ENCODE measurements at places on chromosomes 12 and 14.

- no peak for DNase-seq
Measured at GRCh38 chr14:81311778-81312177, 88.3 kb downstream of the STON2 start.

DNA sequence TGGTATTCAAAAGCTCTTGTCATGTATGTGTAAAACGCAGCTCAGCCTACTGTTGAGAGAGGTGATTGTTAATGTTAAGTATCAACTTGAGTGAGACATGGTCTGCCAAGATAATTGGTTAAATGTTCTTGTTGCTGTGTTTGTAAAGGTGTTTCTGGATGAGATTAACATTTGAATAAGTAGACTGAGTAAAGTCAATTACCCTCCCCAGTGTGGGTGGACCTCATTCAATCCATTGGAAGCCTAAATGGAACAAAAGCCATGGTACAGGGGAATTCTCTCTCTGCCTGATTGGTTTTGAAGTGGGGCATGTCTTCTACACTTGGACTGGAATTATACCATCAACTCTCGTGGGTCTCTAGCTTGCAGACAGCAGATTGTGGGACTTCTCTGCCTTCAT lies 63.8 kb upstream of the RERGL start:
- DNase-seq = no peak

- peak; percentile 57 for DNase-seq
Measured at GRCh38 chr12:100185361-100185894, 15.2 kb upstream of the ACTR6 start.

- no peak for DNase-seq
Measured at GRCh38 chr12:11825278-11825677, 175.8 kb downstream of the ETV6 start.

DNA sequence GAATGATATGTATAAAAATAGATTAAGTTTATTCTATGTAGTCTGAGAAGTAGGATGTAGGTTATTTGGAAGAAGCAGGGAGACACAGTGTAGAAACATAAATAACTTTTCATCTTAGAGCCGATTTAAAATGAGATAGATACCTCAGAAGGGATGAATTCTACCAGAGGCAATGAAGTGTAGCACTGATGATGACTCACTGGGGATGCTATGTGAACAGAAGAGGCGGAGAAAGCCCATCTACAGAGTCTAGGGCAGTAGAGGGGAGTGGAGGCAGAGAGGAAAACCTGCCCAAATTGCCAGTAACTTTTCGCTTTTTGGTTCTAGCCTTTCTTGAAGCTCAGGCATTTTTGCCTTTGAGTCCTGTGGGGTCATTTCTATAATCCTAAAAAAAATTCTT lies 451.8 kb downstream of the ATP23 start:
- DNase-seq = no peak

DNA sequence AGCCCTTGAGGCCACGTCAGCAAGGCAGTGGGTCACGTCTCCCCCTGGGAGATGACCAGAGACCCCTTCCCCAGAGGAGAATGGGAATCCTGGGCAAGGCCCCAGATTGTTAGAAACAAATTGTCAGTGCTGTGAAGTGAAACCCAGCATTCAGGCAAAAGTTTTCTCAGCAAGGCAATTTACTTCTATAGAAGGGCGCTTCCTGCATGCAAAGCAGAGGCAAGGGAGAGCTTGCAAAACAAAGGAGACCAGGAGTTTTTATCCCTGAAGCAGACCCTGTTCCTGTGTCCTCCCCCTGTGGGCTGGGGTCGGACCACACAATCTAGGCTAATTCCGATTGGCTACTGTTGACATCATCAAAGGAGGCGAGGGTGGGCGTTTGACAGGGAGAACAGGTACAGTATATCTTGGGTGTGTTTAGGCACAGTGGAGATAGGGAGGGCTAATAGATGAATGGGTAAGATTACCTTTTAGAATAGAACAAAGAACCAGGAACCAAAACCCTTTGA lies 114.2 kb downstream of the RIN3 start:
- no peak for DNase-seq

DNA sequence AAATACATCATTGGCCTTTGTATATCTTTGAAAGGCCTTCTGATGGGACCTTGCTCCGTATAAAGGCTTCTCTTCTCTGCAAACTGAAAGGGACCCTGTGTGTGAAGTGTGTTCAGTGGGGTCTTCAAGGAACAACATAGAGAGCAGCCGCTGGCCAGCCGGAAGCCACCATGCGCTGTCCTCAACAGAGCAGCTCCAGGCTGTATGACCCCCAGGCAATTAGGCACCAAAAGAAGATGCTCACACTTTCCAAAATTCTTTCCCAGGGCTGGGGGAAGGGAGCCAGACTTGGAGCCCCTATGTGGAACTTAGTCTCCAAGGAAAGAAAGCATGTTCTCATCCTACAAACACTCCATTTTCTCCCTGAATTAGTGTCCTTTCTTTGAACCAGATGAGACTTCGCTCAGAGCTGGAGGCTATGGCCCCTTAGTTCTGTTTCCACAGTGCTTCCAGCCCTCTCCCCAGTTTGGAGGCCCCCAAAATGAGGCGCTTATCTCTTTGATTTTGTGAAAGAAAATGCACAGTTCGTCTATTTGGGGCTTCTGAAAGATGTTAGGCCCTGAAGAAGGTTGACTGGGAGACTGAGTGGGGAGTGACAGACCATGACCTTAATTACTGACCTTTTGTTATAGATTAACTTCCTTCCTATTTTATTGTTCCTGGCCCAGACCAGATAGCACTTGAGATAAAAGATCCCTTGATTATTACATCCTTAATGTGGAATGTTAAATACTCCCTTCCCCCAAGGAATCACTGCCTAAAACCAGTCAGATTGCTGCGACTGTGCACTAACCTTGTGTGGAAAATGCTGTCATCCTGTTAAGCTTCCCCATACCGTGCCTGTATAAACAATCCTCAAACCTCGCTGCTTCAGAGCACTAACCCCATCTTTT lies 128.3 kb upstream of the FGD4 start:
- DNase-seq = no peak

DNA sequence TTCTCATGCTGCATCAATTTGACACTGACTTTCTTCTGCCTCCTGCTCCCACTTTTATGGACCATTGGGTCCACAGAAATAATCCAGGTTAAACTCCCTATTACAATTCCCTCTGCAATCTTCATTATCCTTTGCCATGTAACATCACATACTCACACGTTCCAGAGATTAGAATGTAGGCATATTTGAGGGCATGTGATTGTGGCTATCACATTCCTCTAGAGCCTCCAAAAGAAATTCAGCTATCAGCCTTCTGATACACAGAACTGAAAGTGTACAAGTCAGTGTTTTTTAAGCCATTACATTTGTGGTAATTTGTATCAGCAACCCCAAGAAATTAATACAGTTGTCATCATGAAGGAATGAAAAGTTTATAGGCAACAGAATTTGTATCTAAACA lies 892.4 kb downstream of the RPS29 start:
- DNase-seq = no peak

GRCh38 chr12:1869145-1869544 lies 48.8 kb downstream of the LRTM2 start:
- DNase-seq = no peak

DNA sequence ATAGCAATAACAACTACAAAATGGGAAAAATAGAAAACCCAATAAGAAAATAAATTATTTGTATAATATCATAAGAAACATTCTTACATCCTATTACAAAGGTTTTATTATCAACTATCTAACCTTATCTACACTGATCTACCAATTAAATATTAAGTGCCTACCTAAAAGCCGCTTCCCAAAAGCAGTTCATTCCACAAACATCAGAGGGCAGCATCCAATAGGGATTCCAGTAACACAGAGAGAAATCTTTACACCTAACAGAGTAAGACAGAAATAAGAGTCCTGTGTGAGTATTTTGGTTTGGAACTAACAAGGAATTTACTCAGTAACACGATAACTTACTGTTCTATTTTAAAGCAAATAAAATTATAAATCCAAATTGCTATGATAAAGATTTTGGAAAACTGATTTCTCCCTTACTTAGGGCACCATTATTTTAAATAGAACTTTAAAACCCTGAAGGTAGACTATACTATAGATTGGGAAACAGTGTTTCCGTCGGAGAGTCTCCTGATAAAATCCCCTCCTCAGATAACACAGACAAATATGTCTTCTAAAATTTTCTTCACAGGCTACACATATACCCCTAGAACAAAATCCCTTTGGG lies 15.0 kb downstream of the GXYLT1 start:
- peak; percentile 68 for DNase-seq

Data from NB4 (cell line).